ENCODE measurements at places on chromosomes 11 and 22. TPM values are rescaled to one million over a fixed set of nuclear protein-coding genes. Genes with fewer than 3 reads are reported as not detected.

Gene OR5AK2
- not detected for total RNA-seq

Gene GGTLC2
- total RNA-seq = not detected

Gene RFPL3
- total RNA-seq = not detected

Gene HBE1
- total RNA-seq = not detected

Gene KBTBD3
- 10.6 TPM for total RNA-seq

- DNase-seq = no peak
Observed at GRCh38 chr22:27992294-27993165, 73.5 kb upstream of the PITPNB start.

All from thoracic aorta (tissue), 2 donors.